ENCODE measurements at places on chromosomes 7 and 10. TPM values are rescaled to one million over a fixed set of nuclear protein-coding genes. Genes with fewer than 3 reads are reported as not detected.
A peak's percentile ranks its signal among the peaks of the same experiment; 100 is the strongest.

Gene CDK6
- 77.0 TPM for total RNA-seq

- H3K4me3 ChIP-seq, result no peak overlapping the region
- peak overlapping the region; percentile 23 for H3K27ac ChIP-seq
- peak; percentile 56 for DNase-seq
- H3K36me3 ChIP-seq, result peaks cover 5% of the 10 kb centered on the region
Measured at GRCh38 chr7:30476459-30477145, 2.0 kb downstream of the NOD1 start.

DNA sequence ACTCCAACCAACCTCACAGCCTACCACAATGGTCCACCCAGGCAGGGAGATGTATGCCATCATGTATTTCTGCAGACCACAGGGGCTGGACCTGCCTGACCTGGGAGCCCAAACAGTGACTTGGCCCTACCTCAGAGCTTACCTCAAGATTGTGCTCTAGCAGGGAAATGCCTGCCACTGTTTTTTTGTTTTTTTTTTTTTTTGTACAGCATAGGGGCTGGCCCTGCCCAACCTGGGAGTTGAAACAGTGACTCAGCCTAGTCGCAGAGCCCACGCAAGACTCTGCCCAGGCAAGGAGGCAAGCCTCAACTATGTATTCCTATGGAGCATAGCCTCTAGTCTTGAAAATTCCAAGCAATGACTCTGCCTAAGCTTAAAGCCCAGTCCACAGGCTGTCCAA lies 39.3 kb upstream of the CDK6 start:
- no peak for DNase-seq
- no peak overlapping the region for H3K4me3 ChIP-seq
- H3K36me3 ChIP-seq, result no peaks in the 10 kb centered on the region
- H3K27ac ChIP-seq, result no peak overlapping the region
- no peaks in the 10 kb centered on the region for H3K27me3 ChIP-seq

DNA sequence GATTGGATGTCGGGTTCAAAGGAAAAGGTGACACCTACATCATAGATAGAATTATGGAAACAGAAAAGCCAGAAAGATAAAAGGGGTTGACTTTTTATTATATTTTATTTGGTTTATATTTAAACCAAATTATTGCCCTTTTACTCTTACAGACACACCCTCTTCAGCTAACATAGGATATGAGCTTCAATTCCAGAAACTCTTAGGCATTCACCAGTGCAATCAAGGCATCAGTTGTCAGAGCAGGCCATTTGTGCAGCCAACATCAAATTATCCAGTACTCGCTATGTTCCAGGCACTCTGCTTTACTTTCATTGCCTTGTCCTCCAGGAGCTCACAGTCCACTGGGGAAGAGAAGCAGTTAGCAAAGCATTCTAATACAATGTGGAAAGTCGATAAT lies 347.5 kb downstream of the TFEC start:
- no peaks in the 10 kb centered on the region for H3K4me1 ChIP-seq
- H3K36me3 ChIP-seq, result no peaks in the 10 kb centered on the region
- H3K27ac ChIP-seq, result no peak overlapping the region
- DNase-seq, result no peak

DNA sequence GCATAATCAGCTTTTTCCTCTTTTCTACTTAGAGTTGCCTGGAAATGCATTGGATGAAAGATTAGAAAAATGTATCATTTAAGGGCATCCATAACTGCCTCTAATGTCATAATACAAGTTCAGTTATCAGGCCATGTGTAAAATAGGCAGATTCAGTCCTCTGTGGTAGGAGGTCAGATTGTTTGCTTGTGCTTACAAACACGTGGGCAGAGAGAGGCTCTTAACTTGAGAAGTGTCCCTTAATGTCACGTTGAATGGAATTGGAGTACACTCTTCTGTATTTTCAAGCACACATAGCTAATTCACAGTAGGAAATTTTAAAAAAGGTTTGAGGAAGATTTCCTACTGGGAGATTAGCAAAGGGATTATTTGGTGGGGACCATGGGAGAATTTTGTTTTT lies 359.8 kb upstream of the MTPN start:
- H3K4me3 ChIP-seq, result no peak overlapping the region
- DNase-seq, result no peak
- no peak overlapping the region for H3K27ac ChIP-seq
- H3K36me3 ChIP-seq, result no peaks in the 10 kb centered on the region
- H3K27me3 ChIP-seq, result no peaks in the 10 kb centered on the region

GRCh38 chr7:103962070-103962469 lies 27.4 kb downstream of the RELN start:
- H3K27me3 ChIP-seq, result no peaks in the 10 kb centered on the region
- no peak overlapping the region for H3K4me3 ChIP-seq
- no peak overlapping the region for H3K27ac ChIP-seq
